ENCODE measurements at places on chromosomes 1 and 21.

- DNase-seq: no peak
These were observed 43.1 kb downstream of the SKI start for GRCh38 chr1:2271211-2271721.

DNA sequence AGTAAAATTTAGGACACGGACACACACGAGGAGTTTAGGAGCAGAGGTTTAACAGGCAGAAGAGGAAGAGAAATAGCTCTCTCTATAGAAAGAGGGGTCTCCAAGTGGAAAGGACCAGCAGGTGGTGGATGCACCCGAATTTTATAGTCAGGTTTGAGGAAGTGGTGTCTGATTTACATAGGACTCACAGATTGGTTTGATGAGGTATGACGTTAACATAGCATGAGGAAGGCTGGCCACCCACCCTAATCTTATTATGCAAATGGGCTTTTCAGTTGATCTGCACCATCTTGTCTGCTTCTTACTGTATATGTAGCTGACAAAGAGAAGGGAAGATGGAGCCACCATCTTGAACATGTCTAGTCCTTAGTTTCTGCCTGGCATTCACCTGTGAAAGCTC is 52.5 kb upstream of the RGS2 start:
- DNase-seq: no peak

- no peak for DNase-seq
These were observed 48.7 kb downstream of the SPSB1 start for GRCh38 chr1:9341301-9341845.

GRCh38 chr1:114574365-114574764 is 7.0 kb downstream of the BCAS2 start:
- no peak for DNase-seq

DNA sequence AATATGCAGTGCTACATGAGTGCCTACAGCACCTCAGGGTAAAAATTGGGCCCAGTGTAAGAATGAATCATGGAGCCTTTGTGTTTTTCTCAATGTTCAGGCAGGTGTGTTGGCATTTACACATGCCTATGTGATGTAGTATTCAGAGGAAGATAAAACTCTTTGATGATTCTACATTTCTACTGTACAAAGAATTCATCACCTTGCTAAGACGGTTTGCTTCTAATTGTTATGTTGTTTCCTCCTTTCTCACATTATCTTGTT is 867.3 kb downstream of the TTLL7 start:
- DNase-seq: no peak

DNA sequence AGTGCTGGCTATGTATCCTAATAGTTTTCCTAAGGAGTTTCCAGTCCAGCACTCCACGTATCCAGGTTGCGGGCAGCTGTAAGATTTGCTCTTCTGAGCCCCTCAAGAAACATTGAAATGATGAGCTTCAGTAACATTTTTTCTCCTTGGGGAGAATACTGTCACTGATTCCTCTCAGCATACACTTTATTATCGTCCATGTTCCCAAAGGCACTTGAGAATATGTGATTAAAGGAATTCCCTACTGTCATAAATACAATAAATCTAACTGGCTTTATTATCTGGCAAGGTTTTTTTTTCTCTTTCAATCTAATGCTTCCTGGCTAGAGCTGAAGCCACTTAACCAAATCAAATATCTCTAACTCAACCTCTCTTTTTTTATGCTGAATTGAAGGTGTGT is 359.2 kb upstream of the PKN2 start:
- DNase-seq: no peak

DNA sequence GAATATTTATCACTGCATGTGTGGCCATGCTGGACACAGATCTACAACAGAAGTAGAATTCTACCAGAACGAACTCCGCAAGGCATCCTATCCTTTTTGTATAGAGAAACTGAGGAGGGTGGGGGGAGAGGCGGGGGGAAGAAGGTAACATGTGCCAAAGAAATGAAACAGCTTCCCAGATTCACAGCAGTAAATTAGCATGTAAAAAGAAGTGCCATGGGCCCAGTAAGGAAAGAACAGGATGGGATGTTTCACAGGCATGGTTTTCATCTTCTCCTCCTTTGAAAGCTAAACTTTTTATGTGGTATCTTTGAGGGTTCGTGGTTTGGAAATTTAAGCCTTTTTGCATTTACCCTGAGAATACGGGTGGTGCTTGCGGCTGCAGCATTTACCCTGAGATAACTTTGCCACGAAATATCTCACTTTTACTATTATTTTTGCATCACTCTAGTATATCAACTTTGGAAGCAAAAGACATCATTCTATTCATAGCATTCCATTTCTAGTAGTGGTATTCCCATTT is 168.9 kb downstream of the TPR start:
- no peak for DNase-seq

DNA sequence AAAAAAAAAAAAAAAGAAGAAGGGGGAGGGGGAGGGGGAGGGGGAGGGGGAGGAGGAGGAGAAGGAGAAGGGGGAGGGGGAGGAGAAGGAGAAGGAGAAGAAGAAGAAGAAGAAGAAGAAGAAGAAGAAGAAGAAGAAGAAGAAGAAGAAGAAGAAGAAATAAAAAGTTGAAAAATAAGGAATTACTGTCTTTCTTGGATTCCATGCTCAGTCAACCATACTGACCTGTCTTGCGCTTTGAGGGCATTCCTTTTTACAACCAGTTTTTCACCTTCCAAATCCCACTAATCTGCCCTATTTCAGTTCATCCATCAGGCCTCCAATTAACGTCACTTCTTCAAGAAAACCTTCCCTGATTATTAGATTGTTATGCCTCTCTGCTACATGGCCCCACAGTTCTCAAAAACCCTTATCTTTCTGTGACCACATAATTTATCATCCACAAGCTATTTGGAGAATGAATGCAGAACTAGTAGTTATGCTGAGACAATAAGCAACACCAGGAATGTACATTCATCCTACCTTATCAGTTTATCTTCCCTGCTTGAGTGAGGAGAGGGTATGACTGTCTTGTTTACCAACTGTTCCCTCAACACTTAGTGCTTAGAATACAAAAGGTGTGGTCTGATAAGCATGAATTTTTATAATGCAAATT is 57.5 kb upstream of the GUCA2A start:
- DNase-seq: no peak

DNA sequence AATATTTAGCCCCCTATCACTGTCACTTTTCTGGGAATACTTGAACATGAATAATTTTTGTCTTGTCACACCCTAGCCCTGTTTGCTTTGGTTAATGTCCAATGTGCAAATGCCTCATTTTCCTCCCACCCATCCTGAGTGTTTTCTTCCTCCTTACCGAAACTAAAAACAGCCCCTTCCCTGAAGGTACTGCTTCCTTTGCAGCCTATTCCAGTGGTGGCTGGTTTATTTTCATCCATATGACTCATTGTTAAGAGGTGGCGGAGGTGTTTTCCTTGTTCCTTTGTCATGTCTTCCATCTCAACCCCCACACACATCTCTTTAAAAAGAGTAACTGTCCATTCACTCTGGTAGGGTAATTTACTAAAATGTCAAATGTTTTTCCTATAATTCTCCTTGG is 40.4 kb downstream of the CD55 start:
- DNase-seq: no peak

DNA sequence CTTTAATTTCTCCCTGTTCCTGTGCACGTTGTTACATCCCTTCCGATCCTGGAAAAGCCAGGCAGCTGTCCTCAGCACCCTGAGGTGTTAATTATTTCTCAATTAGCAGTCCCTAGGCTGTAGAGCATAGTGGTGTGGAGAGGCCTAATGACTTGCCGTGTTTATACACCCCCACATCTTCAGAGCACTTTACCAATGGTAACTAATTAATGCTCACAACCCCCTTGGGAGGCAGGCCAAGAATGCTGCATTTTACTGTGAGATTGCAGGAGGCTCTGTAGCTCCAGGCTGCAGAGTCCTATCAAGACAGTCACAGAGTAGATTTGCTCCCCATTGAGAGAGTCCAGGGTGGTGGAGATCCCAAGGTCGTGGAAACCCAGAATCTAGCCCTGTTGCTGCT is 2.4 kb upstream of the PARS2 start:
- no peak for DNase-seq

DNA sequence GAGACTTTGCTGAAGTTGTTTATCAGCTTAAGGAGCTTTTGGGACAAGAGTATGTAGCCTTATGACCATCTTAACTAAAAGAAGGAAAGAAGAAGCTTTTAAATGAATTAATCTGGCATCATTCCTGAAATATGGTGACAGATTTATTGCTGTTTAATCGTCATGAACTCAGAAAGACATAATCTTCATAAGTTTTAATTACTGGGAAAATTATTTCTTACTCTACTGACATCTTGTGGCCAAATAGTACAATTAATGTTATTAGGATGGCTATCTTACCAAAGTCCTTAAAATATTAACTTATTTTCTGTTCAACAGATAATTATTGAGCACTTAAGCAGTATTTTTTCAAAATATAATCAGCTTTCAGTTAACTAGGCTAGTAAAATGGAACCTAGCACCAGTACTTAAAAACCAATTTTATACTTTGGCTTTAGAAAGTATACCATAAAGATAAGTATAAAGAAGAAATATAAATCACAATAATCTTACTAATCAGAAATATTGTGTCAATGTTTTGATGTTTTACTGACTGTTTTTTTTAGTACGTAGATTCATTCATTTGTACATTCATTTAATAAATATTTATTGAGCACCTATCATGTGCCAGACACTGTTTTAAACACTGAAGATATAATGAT is 34.7 kb upstream of the GPR25 start:
- DNase-seq: peak; percentile 62

GRCh38 chr21:14491269-14491681 is 54.8 kb downstream of the SAMSN1 start:
- no peak for DNase-seq

DNA sequence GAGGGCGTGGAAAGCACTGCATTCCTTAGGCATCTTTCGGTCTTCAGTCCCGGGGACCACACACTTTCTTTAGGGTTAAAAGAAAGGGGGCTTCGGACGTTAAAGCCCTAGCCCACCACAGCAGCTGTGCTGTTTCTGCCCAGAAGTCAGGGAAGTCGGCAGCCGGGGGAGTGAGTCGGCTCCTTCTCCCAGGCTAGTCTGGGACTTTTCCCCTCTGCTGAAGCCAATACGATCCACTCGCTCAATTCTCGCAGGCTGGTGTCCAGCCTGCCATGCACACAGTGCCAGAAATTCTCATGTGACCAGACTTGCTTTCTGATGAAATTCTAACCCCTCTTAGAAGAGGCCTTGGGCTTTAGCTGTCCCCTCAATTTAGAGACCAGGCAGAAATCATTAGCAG is 67.7 kb downstream of the BCAR3 start:
- peak; percentile 74 for DNase-seq

- DNase-seq: peak; percentile 96
These were observed 26.6 kb upstream of the LMX1A start for GRCh38 chr1:165383067-165383466.

- DNase-seq: peak; percentile 53
These were observed 96.5 kb upstream of the CAMK1G start for GRCh38 chr1:209486861-209487593.

DNA sequence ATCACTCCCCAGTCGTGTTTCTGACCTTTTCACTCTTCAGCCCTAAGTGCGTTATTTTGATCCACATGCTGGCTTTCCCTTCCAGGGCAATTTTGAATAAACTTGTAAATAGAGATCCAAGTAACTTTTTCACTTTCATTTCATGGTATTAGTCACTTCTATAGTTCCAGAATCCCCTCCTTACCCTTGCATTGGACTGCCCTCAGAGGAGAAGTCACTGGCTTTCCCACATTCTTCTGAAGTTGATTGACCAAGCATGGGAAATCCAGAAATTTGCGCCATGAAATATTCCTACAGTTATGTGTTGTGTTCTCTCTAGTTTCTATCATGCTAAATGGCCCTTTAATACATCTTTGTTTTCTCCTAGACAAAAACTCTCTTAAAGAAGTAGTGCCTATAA is 177.3 kb upstream of the GORAB start:
- DNase-seq: no peak

DNA sequence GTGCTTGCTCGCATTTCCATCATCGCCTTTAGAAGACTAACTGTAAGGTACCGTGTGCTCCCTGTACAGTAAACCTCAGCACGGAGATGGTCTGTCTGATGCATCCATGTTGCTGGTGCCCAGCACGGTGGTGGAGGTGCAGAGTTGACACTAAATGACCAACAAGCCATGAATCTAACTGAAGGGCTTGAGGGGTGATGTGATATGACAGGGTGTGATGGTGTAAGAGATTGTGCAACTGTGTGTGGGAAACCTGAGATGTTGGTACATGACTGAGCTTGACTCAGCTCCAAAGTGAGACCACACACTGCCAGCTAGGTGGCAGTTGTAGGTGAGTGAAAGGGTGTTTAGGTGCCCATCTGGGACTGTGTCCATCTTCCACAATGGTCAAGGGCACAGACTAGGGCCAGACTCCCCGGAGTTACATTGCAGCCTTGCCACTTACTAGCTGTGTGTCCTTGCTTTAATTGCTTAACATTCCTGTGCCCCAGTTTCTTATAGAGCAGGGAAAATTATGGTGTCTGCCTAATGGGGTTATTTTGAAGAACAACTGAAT is 21.4 kb downstream of the SLC2A1 start:
- DNase-seq: peak; percentile 86

DNA sequence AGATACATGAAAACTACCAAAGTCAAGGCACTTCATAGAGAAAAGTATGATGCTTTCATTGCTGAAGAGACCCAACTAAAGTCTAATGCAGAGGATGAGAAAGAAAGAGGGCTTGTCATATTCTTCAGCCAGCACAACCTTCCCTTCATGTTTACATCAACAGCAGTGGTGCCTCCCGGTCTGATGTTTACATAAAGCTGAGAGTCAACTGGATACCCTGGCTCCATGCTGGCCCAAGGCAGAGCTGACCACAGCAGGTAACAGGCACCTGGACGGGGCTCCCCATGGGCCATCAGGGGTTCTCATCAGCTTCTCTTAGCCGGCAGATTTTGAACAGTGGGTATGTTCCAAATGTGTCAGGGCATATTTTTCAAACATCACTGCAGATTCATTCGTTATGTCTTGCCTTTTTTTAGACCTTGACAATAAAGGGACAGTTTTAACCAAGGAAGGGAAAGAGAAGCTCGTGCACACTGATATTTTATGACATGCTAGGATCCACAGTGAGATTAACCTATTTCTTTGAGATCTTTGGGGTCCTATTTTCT is 117.1 kb downstream of the NRIP1 start:
- no peak for DNase-seq

GRCh38 chr21:42474043-42474831 is 21.8 kb downstream of the RSPH1 start:
- peak; percentile 11 for DNase-seq

GRCh38 chr1:155975375-155976061 is 2.8 kb downstream of the ARHGEF2 start:
- no peak for DNase-seq

DNA sequence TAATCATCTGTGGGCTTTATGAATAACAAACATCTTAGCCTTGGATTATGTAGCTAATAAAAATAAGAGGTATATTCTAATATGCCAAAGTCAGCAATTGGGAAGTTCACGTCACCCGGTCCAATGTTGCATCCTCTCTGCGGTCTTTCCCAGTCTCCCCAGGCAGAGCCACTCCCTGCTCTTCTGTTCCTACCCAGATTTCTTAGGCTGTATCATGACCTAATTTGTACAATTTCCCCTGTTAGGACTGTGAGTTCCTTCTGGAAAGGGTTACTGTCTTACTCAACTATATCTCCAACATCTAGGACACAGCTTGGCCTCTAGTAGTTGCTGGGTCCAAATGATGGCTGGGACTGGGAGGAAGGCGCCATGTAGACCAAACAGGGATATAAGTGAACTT is 29.8 kb upstream of the C1orf198 start:
- DNase-seq: no peak

Data from fibroblast of mammary gland (primary cell).